HS-5 (cell line): ENCODE measurements at places on chromosomes 13 and 19.

GRCh38 chr13:48004201-48004600, 3.1 kb upstream of the SUCLA2 start:
- no peak for DNase-seq

DNA sequence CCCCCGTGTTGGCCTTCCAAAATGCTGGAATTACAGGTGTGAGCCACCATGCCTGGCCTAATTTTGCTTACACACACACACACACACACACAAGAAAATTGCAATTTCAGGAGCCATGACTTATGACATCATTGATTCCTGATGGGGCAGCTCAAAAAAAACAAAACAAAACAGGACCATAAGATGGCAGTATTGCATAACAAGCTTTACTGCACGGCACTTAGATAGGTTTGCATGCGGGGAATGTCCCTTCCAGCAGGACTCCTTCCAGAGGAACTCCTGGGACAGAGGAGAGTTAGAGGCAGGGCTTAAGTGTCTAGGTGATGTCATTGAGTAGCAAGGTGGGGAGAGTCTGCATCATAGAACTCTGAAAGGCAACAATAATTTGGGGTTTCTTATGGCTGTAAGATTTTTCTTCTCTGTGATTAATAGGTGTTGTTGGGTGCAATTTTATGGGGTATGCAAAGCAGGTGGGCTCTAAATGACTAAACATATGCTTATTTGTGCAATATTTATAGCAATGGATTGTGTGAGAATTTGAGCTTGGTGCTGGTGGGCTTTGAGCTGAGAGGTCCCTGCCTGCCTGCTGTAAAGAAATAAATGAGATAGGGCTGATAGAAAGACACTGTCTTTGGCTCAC, 9.0 kb upstream of the ACSBG2 start:
- DNase-seq, result no peak

- no peak for DNase-seq
These were observed 9.6 kb upstream of the TIMM44 start for GRCh38 chr19:7953060-7953459.

- no peak for DNase-seq
These were observed 7.1 kb upstream of the DOCK9 start for GRCh38 chr13:98984983-98985382.

DNA sequence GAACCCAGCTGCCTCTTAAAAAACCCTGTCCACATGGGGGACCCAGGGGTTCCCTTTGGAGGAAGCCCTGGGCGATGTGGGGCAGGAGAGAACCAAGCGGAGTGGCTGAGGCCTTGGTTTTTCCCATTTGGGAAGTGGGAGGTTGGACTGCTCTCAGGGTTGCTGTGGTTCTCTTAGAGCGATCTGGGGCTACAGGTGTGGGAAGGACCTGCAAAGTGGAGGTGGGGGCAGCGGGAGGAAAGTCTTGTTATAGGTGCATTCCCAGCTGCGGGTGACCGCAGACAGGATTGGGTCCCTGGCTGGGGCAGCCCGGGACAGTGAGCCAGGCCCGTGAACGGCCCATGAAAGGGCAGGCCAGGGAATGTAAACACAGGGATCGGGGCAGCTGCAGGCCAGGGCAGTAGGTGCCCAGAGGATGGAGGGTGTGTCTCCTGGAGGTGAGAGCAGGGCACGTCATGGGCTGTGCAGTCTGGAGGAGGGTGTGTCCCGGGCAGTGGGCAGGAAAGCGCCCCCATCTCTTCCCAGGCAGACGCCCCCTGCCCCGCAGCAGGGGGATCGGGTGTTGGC, 814 bp downstream of the SLC25A23 start:
- DNase-seq, result no peak

- no peak for DNase-seq
These were observed 10.2 kb upstream of the JSRP1 start for GRCh38 chr19:2266183-2266993.

DNA sequence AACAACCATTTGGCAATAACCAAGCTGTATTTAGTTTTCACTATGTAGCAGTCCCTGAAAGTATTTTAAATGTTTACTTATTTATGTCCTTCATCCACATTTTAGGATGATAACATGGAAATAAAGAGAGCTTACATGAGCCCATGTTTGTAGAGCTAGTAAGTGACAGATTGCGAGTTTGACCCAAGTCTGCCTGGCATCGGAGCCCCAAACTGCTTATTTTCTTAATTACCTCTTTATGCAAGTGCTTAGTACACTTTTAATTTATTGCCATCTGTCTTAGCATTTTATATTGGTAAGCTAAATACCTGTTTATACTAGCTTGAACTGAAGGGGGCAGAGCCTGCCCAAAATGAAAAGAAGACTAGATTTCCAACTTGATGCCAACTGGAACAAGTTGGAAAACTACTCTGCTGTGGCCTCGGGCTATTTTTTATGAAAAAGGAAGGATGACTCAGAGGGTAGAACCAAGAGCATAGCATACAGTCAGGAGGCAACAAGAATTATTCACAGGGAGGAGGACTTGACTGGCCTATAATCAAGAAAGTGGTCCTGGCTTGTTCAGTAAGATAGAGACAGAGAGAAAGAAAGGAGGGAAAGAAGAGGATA, 150.2 kb downstream of the NDFIP2 start:
- DNase-seq, result peak; percentile 24

DNA sequence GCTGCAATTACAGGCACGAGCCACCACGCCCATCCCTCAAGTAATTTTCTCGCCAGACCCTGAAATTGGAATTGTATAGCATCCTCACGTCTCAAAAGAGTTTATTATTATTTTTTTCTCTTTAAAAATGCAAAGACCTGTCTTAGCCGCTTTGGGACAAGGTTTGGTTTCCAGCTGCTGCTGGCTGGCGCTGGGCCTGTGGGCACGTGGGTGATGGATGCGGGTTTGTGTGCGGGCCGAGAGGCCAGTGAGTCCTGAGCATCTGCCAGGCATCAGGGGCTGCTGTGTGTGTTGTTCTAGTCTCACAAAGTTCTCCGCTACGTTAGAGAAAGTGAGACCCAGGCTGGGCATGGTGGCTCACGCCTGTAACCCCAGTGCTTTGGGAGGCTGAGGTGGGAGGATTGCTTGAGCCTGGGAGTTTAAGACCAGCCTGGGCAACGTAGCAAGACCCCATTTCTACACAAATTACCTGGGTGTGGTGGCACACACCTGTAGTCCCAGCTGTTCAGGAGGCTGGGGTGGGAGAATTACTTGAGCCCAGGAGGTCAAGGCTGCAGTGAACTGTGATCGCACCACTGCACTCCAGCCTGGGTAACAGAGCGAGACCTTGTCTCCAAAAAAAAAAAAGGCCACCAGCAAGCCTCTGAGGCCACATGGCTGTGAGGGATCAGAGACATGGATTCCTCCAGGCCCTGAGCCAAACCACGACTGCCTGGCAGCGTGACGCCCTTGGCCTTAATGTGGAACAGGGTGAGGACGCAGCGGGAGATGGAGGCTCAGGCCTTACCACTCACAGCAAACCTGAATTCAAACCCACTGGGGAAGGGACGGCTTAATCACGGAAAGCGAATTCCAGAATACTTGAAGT, 4.7 kb upstream of the TMPRSS9 start:
- no peak for DNase-seq

DNA sequence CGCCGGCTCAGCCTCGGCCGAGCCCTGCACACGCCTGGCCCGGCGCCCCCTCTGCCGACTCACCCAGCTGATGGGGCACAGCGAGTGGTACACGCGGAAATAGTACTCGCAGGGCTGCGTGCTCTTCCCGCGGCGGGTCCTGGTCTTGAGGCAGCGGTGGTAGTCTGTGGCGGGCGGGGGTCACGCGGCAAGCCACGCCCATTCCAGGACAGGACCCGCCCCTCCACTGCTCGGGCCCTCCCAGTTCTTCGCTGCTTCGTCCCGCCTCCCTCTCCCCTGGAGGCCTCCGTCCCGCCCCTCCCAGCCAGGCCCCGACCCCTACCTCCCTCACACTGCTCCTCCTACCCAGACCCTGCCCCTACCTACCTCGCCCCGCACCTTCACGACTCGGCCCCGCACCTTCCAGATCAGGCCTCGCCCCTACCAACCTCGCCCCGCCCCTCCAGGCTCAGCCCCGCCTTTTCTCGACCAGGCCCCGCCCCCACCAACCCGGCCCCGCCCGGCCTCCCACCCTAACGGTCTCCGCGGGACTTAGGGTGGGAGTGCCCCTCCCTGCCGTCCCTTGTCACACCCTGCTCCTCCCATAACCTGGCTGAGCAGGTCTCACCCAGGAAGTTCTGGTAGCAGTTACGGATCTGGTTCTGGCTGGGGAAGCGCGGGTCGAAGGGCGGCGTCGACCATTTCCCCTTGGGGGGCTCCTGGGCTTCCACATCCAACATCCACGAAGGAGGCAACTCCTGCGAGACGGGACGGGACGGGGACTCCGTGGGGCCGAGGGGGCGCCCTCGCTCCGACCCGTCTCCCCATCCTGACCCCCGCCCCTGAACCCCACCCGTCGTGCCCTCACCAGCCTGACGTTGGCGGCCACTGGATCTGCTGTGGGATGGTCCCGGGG, 469 bp downstream of the COX6B2 start:
- DNase-seq, result no peak

DNA sequence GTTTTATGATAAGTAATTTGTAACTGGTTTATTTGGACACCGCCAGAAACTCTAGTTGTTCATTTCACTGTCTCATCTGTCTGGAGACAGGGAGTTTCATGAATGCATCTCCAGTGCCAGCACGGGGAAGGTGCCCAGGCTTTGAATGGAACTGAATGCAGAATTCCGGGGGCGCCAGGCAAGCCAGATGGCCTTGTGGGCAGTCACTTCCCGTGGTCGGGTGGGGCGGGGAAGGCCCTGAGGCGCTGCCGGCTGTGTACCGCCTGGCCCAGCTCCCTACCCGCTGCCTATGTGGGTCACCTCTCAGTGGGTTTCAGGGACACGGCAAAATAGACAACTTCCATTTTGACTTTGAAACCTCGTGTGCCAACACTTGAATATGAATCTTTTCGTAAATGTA, 28.8 kb upstream of the MCF2L start:
- DNase-seq, result no peak

- no peak for DNase-seq
These were observed 10.9 kb downstream of the UBAC2 start for GRCh38 chr13:99211421-99212035.

DNA sequence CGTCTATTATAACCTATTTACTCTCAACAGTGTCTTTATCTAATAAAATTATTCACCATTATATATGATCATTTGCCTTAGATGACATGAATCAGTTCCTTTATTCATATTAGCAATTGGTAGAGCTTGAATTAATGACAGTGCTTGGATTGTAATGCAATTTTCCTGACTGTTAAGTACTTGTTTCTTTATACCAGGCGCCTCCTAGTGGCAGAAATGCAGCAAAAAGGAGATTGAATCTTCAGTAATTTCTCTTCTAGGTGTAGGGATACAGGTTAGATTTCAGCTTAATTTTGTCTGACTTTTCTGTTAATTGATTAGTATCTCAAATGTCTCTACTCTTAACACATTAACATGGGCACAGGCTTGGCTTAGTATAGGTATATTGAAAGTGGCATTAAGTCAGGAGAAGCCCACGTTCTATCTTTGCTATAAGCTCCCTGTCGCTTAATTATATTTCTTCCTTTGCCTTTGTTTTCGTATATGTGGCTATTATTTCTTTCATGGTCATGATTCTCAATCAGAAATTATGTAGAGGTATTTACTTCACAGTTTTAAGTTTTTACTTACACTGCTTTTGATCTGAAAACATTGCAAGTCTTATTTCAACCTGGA, 9.1 kb upstream of the LHFPL6 start:
- no peak for DNase-seq

DNA sequence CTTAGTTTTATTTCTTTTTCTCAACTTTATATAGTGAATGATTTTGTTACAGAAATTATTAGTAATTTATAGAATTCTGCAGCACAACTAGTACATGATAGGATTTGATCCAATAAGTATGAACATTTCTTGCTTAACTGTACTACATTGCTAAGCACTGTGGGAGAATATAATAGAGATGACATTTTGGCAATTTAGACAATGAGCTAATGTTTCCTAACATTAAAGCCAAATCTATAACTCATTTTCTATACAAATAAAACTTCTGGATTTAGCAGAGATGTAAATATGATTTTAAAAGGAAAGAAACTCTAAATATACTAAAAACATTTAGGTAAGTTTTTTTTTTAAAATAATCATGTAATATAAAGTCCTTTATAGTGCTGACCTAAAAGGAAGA, 87.3 kb downstream of the FNDC3A start:
- DNase-seq, result no peak

DNA sequence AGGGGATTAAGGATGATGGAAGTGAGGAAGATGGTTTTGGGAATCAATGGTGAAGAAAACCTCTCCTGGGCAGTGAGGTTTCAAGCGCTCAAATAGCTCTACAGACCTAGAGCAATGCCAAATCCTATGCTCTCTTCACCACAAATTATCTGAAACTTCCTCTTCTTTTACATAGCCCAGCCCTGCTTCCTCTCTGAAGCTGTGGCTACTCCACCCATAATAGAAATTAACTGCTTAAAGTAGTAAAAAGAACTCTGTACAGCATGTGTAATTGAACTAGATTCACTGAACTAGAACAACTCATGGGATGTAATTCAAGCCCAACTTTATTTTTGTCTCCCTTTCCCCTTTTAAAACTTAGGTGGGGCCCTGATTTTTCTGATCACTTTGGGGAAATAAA, 20.4 kb upstream of the IFT88 start:
- DNase-seq, result no peak

DNA sequence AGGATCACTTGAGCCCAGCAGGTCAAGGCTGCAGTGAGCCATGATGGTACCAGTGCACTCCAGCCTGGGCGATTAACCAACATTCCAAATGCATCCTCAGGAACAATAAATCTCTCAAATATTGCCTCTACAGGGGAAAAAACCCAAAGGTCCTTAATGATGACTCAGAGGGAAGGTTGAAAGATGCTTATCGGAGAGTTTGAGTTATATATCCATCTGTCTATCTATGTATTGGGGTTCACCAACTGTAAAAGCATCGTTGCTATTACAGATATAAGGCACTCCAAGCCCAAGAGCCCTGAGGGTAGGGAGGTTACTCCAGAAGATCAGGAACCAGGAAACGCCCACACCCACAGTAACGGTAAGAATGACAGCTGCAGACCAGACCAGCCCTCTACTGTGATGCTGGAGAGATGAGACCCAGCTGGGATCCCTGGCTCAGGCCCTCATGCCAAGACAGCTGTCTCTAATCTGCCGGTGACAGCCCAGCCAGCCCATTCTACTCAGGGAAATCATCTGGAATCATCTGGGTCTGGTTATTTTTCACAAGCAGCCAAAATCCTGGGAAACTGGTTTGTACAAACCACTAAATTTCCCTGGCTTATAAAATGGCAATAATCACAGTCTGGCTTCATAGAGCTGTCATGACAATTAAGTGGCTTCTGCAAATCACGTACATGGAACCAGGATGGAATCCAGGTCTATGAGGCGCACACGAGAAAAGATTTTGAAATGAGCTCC, 23.8 kb downstream of the TEX101 start:
- DNase-seq, result peak; percentile 24

DNA sequence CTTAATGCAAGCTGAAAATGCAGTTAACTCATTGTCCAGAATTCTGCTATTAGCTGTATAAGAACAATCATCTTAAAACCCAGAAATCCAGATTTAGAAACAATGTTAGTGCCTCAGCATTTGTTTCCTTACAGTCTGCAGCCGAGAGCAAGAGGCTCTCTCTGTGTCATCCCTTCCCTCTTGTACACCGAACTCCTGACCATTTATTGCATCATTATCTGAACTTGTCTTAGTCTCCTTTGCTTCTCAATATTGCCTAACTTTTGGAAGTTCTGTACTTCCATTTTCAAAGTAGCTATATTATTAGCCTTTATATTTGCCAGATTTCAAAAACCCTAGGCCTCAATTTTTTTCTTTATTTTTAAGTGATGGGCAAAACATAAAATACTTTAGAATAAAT, 27.1 kb downstream of the RNASEH2B start:
- no peak for DNase-seq
